ENCODE measurements at places on chromosomes 4 and X.

GRCh38 chrX:115018040-115018647 lies 728 bp upstream of the IL13RA2 start:
- DNase-seq, result peak; percentile 34

DNA sequence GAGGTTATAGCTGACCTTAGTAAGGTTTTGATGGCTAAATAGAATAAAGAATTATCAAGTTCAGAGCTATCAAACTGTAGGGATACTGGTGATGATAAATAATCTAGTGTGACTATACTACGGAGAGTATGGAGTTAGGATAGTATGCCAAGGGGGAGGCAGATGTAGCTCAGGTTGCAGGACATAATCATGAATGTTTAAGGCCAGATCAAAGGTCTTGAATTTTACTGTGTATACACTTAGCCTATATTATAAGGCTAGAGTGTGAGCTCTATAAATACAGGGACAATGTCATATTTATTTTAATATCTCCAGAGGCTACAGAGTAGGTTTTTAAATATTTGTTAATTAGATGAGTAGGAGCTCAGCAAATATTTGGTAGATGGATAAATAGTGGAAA lies 131.1 kb upstream of the STIM2 start:
- no peak for DNase-seq

DNA sequence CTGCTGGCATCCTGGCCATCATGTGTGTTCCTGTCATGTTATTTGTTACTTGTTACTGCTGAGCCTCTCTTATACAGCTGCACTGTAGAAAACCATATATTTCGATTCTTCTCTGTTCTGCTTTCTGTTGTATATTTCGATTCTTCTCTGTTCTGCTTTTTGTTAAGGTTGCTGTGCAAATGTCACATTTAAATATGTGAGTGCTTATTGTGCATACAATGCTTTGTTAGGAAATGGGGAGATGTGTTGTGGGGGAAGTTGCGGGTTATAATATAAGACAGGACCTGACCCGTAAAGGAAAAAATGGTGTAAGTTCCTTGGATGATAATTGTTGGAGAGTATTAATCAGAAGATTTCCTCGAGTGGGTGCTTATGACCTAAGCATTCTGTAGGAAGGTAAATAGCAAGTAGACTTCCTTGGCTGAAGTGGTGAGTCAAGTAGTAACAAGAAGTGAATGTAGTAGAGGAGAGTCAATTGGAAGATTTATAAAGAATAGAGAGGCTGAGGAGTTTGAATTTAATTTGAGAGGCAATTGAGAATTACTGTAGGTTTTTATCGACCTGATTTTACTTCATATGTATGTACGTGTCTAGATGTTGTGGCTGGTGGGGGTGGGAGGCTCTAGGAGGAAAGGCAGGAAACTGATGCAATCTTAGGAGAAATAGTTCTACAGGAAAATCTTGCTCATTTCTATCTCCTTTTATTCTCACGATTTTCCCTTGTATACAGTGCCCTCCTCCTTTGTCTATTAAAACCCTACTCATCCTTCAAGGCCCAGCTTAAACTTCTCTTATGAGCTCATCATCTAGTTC lies 8.5 kb downstream of the OGT start:
- peak; percentile 66 for DNase-seq

GRCh38 chr4:180949424-180950213 lies 1293.6 kb upstream of the TENM3 start:
- no peak for DNase-seq

GRCh38 chr4:71009086-71009485 lies 15.6 kb downstream of the DCK start:
- DNase-seq, result peak; percentile 55

DNA sequence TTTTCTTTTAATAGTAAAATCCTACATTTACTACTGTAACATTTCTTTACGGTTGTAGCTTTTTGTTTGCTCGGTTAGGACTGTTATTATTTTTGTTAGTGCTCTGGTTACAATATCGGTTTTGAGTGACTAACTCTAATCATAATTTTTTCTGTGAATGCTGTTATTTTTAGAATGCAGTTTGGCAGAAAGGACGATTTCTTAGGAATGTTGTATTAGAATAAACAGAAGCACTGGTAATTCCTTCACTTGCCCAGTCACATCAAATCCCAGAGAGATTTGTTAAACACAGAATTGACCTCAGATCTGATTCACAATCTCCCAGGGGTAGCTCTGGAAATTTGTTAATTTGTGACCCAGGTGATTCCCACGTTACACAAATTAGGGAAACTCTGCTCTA lies 21.7 kb downstream of the DDIT4L start:
- peak; percentile 64 for DNase-seq

GRCh38 chr4:109953556-109953955 lies 40.9 kb downstream of the EGF start:
- DNase-seq, result no peak

DNA sequence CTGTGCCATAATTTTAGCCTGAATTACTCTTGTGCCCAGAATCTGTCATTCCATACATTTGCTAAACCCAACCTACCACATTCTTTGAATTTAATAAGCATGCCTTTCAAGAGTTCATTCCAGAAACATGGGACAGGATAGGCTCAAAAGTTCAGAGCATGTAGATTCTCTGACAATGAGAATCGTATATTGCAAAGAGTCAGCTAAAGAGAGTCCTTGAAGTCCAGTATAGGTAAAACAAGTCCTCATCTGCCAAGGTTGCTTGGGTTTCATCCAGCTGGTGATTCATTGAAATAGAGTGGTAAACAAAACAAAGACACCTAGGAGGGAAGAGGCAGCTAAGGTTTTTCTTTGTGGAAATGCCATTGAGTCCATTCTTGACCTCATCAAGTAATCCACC lies 249.3 kb upstream of the DIPK2B start:
- DNase-seq, result peak; percentile 34

- peak; percentile 46 for DNase-seq
These were observed 43.8 kb upstream of the GPR173 start for GRCh38 chrX:53004811-53005210.

DNA sequence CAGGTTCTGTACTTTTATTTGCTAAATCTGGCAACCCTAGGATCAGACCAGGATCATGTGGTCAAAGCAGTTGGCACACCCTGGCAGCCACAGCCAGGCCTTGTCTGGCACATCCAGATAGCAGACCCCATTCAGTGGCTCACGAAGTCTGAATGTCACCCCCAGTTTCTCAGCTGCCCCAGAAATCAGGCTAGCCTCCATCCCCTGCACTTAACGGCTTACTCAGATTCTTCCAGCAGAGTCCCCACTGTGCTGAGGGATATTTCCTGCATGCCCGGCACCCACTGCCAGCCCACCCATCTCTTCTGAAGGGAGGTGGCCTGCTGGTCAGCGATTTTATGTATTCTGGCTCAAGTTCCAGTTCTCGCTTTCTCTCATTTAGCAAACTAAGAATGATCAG lies 4.7 kb upstream of the AWAT2 start:
- DNase-seq, result no peak

DNA sequence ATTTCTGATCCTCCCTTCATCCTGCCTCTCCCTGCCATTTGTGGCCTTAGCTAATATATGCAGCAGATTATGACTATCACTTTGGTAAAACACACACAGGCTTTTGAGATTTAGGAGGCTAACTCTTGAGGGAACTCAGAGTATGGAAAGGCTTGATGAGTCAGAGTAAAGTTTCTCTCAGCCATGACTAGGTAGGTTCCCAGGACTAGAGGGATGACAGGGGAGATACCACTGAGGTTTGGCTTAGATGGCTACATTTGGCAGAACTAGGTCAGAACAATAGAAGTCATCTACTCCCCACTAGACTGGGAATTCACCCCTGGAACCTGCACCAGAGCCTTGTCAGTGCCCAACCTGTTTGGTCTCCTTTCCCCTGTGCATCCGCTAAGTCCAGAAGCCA lies 585.7 kb downstream of the TLL1 start:
- DNase-seq, result peak; percentile 10

DNA sequence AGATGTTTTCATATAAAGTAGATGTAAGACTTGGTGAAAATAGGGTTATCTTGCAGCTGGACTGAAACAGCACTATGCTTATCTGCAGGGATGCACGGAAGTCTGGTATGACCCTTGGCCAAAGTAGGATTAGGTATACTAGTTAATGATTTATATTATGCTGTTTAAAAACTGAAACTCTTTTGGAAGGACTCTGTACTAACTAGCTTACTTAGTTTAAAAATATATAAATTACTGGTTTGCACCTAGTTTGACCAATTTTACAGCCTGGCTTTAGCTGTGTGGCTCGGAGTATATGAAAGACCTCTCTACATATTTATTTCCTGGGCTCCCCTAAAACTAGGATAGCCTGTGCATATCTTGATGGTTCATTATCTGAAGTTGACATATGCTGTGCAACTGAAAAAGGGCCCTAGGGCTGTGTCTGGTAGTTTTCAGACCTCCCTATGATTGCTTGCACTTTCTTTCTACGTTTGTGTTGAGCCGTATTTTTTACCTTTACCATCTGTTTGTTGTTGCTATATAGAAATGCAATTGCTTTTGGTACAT lies 89.2 kb downstream of the TMEM144 start:
- DNase-seq, result no peak

- DNase-seq, result no peak
These were observed 91.9 kb upstream of the PPP1R2C start for GRCh38 chrX:42869659-42870476.

- no peak for DNase-seq
These were observed 124.7 kb downstream of the GPAT3 start for GRCh38 chr4:83660578-83660977.

DNA sequence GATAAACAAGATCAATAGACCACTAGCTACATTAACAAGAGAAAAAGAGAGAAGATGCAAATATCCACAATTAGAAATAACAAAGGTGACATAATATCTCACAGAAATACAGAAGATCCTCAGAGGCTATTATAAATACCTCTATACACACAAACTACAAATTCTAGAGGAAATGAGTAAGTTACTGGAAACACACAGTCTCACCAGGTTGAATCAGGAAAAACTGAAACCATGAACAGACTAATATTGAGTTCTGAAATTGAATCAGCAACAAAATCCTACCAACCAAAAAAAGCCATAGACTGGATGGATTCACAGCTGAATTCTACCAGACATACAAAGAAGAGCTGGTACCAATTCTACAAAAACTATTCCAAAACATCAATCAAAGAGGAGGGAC lies 211.8 kb upstream of the CPEB2 start:
- no peak for DNase-seq

DNA sequence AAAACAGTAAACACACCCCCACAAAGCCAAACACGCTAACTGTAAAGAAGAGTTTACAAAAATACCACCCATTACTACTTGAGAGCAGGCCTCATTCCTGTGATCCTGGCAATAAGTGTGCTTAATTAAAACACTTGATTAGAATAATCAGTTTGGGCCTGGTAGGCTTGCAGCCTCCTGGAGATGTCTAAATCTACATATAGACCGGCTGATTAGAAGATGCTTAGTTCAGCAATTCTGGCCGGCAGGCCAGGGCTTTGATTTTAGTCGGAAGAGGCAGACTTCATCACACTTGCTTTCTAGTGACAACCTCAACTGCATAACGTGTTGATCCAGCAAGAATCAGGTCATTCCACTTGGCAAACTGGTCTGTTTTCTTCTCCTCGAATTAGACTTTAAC lies 114.0 kb downstream of the DCTD start:
- DNase-seq, result no peak

GRCh38 chrX:143661286-143661685 lies 25.4 kb upstream of the SLITRK4 start:
- DNase-seq, result no peak

DNA sequence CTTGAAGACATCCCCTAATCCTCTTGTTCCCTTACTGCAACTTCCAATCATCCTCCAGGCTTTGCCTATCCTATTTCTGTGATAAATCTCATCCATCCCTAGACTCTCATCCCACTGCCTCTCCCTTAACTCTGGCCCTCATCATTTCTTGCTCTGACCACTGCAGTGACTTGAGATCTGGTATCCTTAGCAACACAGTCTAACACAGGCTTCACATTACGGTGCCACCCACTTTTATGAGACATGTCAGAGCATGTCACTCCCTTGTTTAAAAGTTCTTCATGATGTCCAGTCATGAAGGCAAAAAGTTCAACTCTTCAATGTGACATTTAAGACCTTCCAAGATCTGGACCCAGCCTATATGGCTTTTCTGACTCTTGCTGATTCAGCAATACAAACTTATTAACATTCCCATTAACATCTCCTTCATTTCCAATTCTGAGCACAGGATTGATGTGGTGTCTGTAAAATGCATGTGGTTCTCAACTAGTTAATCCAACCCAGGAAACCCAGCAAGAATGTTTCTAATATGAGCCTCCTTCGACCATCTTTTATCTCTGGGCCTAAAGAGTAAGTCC lies 64.0 kb downstream of the OR13H1 start:
- no peak for DNase-seq

DNA sequence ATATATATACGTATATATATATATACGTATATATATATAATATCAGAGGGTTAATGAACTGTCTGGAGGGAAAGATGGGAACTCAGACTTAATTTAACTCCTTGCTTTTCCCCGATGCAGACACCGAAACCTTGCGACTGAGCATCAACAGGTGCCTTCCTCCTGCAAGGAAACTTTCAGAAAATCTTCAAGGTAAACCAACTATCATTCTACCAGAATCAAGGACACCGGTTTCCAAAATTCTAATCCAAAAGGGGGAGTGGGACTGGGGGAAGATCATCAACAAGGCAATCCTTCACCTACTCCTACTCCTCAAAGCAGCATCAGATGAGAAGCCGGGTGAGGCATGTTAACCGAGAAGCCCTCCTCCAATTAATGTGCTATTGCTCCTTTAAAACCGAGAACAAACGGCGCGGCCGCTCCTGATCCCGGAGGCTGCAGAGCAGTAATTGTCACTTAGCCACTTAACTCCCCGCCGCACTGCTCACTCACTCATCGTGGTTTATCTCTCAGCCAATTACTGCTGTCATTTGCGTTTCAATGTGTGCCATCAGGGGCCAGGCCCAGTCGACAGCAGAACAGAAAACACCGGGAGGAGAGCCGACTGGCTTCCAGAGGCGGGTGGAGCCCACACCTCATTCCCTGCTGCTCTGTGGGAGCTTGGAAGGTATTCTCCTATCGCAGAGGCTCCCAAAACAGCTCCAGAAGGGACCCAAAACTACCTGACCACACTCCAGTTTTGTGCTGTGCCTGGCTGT lies 61.7 kb downstream of the MAML3 start:
- no peak for DNase-seq

DNA sequence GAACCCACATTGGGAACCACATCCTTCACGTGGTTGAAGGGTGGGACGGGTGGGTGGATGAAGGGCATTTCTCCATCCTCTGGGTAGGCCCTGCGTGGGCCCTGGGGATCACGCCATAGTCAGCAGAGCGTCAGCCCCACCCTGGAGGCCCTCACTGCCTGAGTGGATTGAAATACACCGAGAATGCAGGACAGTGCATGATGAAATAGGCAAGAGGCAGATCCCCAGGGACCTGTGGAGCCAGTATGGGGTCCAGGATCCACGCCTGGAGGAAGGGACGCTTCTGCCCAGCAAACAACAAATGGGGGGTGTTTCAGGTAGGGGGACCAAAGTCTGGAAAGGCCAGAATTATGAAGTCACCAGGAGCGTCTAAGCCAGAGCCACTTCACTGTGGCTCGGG lies 19.4 kb downstream of the EVC start:
- DNase-seq, result no peak

Measured in choroid plexus epithelial cell (primary cell).